Retina (tissue), 1 donor: ENCODE measurements at places on chromosomes 16 and 17.

DNA sequence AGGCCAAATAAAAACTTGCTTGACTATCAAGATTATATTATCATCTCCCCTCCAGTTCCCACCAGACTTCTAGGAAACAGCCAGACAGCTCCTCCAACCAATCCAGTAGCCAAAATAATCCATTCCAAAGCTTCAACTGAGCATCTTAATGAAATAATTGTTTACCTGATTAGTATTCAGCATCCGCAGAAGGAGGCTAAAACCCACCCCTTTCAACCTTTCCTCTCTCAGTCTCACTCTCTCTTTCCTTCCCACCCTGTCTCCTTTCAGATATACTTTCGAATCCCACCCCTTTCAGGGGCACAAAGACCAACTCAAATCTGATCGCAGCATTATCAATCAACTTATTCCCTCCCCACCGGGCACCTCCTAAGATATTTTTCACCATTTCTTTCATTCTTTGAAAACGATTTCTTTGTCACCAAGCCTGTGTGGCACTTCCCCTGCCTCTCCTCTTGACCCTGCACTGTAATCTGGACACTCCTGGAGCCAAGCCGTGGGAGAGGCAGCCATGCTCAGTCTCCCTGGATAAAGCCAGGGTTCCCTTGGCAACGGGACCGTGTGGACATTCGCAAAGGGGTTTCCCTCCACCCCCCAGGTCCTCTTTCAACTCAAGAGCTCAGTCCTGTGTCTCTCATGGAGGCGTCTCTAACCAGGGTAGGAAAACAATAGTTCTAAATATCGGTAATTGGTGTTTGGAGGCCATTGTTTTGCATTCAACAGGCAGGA, at the start of gene ANKFN1:
Gene ANKFN1, plus strand, starts transcription at position 602 of the 729 bp plus-strand sequence. CDS start 59,193 bp downstream, outside the sequence.
- DNase-seq = no peak

- DNase-seq = peak; percentile 19
These were observed 4.5 kb downstream of the ABCA8 start for GRCh38 chr17:68950725-68951124.

DNA sequence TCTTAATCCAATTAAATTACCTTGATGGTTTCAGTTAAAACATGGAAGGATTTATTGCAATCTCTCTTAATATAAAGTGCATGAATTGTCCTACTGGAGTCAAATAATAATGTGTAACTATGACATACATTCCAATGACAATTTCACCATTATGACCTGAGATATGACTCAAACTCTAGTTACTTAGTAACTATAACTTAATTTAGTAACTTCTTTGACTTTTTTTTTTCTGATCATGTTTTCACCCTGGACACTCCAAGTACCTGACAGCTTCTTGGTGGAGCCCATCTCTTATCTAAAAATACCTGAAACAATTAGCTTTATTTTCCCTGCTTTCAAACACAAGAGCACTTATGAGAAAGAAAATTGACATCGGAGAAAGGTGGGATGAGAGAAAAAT, 123.7 kb downstream of the STX8 start:
- no peak for DNase-seq

DNA sequence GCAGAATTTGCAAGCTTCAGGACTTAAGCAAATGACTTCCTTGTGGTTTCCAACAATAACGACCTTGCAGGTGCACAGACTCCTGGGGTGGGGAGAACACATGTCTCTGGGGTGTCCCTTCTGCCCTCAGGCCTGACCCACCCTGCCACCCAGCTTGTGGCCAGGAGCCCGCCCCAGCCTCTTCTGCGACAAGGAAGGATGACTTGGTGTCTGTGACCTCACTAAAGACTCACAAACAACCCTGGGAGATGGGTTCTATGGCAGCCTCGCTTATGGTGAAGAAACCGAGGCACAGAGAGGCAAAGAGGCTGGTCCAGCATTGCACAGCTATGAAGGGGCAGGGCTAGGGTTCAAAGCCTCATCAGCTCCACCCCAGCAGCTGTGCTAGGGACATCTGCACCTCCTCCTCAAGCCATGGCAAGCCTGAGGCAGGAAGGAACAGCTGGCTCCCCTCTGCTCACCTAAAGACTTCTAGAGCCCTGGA, 2.6 kb downstream of the ATP2A3 start:
- no peak for DNase-seq

DNA sequence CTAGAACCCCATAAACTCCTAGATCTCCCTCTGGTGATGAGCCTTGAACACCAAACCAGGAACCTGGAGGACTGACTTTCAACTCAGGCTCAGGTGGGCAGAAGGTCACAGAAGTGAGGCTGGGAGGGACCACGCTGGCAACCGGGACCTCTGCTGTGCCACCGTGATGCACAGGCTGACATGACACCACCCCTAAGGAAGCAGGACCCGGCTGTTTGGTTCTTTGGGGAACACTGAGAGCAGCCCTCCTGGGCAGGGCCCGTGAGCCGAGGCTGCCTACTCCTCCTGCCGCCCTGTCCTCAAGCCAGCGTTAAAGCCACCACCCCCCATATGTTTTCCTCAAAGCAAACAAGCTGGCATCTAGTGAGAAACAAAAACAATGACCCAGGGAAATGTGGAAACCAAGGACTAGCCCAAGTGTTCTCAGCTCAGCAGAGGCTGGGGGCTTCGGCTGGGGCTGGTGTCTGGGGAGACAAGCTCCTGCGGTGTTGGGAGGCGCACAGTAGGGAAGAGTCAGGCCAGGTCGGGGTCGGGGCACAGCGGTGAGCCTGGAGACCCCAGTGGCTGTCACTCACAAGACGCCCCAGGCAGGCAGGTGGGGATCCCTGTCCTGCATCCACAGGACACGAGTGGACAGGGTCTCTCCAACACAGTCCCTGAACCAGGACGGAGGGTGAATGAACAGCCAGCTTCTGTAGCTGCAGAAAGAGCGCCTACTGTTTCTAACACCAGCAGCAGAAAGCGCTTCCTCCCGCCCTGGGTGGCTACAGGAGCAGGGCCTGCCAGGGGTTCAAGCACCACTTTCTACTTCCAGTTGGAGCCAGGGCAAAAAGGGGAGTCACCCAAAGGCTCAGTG, 1.7 kb downstream of the SMIM5 start:
- no peak for DNase-seq

GRCh38 chr17:29114141-29114540, 66.1 kb downstream of the MYO18A start:
- no peak for DNase-seq
